Frontal cortex (tissue), 4 donors: ENCODE measurements at places on chromosomes 6 and 20.

GRCh38 chr20:4465855-4466545 lies 255.7 kb upstream of the PRND start:
- DNase-seq: no peak

DNA sequence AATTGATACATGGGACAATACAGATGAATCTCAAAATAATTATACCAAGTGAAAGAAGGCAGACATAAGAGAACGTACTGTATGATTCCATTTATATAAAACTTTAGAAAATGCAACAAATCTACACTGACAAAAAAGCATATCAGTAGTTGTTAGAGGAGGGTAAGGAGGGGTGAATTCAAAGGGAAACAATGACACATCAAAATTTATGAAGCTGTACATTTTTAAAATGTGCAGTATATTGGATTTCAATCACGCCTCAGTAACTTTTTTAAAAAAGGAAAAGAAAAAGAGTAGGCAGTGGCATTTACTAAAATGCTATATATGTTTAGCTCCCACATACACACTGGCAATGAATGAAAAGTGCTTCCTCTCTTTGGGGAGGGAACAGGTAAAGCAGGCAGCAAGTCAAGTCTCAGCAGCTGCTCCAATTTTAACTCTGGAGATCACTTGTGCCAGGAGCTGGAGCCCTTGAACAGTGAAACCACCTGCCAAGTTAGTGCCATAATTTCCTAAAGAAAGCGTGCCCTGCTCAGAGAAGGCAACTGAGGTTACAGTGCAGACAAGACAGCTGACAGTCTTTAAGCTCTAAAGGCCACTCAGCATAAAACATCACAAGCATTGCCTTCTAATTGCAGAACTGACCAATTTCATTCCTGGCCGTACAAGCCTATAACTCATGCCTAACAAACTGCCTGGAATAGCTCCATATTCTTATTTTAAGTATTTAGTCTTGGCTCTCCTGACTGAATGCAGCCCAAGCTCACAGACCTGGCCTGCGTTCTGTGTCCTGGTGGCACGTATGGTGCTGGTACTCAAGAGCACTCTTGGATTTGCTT lies 10.9 kb downstream of the FKBP1A start:
- no peak for DNase-seq

- no peak for DNase-seq
Observed at GRCh38 chr6:29489286-29489685, 1.5 kb upstream of the MAS1L start.

GRCh38 chr6:109296971-109297372 lies 85.3 kb downstream of the CD164 start:
- DNase-seq: no peak

DNA sequence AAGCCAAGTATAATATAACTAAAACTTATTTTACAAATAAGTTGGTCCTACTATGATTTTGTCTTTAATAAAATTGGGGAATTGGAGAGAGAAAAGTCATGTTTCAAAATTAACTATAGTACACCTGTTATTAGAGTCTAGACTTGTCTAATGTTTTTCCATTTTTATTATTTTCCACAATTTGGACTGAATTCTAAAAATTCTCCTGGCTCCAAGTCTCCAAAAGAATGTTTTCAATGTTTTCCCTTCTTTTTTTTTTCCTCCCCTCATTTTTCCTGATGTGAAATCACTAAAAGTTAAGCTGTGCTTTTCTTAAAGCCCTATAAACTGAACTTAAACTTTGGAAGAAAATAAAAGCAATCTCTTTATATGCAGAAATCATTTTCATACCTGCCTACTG lies 11.3 kb downstream of the PTGIS start:
- no peak for DNase-seq

GRCh38 chr6:133129556-133129955 lies 111.6 kb upstream of the EYA4 start:
- no peak for DNase-seq

- no peak for DNase-seq
Observed at GRCh38 chr6:138229072-138229471, 10.8 kb upstream of the PBOV1 start.

DNA sequence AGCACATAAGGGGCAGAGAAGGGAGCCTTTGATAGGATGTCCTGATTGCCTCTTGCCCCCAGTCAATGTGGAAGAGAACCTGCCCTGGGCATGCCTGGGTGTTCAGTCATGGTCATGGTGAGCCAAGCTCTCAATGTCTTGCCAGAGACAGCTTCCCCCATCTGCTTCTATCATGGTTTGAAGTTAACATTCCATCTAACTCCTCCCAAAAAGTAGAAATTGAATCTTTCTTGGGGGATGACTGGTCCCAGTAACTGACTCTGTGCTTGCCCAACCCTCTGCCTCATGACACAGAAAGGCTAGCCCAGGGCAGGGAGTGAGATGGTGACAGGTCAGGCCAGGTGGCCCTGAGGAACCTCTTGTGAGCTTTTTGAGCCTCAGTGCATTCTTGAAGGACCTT lies 60.1 kb downstream of the ADTRP start:
- no peak for DNase-seq

DNA sequence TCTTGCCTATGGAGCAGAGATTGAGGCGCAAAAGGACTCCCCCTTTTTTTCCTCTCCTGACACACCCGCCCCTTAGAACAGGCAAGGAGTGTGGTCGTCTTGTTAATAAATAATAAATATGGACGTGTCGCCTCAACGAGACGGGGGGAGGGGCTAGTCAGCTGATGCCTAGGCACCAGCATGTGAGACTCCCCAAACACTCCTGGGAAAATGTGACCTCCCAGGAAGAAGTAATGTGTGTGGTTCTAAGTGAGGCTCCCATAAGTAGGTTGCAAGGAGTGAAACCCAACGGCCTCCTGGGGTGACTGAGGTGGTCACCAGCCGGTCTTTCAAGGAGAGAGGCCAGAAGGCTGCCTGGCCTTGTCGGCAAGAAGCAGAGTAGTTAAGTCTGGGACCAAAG lies 1.1 kb upstream of the FAXC start:
- no peak for DNase-seq

GRCh38 chr6:108163644-108164542 lies 1.9 kb upstream of the NR2E1 start:
- no peak for DNase-seq

- no peak for DNase-seq
Observed at GRCh38 chr6:169782966-169783365, 31.5 kb downstream of the ERMARD start.

GRCh38 chr6:145009711-145010110 lies 724.6 kb downstream of the UTRN start:
- no peak for DNase-seq

GRCh38 chr20:60297649-60298048 lies 339.4 kb downstream of the CDH26 start:
- DNase-seq: no peak

- DNase-seq: no peak
Observed at GRCh38 chr20:48556956-48557355, 270.8 kb downstream of the PREX1 start.
